ENCODE measurements at places on chromosomes 3 and 15.

GRCh38 chr15:34793901-34794300, 1.4 kb downstream of the ACTC1 start:
- DNase-seq = no peak

GRCh38 chr15:36389107-36389506, 190.3 kb upstream of the CDIN1 start:
- DNase-seq = no peak

DNA sequence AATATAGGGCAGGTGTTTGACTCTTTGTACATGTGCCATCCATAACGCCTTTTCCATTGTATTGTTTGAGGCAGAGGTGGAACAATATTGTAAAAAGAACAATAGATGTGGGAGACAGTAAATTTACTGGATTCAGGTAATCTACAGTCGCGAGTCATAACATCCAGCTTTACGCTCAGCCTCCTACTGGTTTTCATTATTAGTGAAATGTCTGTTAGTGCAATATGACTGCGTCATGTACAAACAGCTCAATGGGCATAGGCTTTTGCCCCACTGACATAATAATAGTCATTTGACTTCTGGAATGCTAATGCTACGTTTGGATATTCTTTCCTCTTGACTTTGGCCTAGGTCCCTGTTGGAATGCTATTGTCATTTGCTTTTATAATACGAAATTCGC, 9.5 kb downstream of the CACNA2D3 start:
- DNase-seq = no peak

- DNase-seq = no peak
Observed at GRCh38 chr3:47870702-47871260, 67.8 kb downstream of the DHX30 start.

Data from stimulated activated CD8-positive, alpha-beta memory T cell treated with anti-CD3 and anti-CD28 coated beads, Interleukin-4, amount 100 ng/mL, for 24 hours (primary cell).